ENCODE measurements at places on chromosomes 4 and X. TPM values are rescaled to one million over a fixed set of nuclear protein-coding genes. Genes with fewer than 3 reads are reported as not detected.

The HSD17B13 gene
- 0.05 TPM for total RNA-seq

The INPP4B gene
- total RNA-seq, result 16.1 TPM

The RAB33A gene
- 0.15 TPM for total RNA-seq

The NXF2 gene
- not detected for total RNA-seq

The RRH gene
- total RNA-seq, result not detected

The ARHGAP36 gene
- 0.15 TPM for total RNA-seq

The ADGRL3 gene
- total RNA-seq, result 5.3 TPM

The AMOT gene
- 9.0 TPM for total RNA-seq

The ATP1B4 gene
- total RNA-seq, result not detected

The SPINK2 gene
- not detected for total RNA-seq

The YIPF7 gene
- not detected for total RNA-seq

The POLA1 gene
- total RNA-seq, result 9.8 TPM

The KLHL4 gene
- total RNA-seq, result 2.6 TPM

The GABRG1 gene
- not detected for total RNA-seq

The RASL11B gene
- 21.2 TPM for total RNA-seq

The NR0B1 gene
- 0.35 TPM for total RNA-seq

The TCP11X1 gene
- total RNA-seq, result not detected

All from renal cortical epithelial cell (primary cell).